Panc1 (cell line): ENCODE measurements at places on chromosomes 2 and 18.

DNA sequence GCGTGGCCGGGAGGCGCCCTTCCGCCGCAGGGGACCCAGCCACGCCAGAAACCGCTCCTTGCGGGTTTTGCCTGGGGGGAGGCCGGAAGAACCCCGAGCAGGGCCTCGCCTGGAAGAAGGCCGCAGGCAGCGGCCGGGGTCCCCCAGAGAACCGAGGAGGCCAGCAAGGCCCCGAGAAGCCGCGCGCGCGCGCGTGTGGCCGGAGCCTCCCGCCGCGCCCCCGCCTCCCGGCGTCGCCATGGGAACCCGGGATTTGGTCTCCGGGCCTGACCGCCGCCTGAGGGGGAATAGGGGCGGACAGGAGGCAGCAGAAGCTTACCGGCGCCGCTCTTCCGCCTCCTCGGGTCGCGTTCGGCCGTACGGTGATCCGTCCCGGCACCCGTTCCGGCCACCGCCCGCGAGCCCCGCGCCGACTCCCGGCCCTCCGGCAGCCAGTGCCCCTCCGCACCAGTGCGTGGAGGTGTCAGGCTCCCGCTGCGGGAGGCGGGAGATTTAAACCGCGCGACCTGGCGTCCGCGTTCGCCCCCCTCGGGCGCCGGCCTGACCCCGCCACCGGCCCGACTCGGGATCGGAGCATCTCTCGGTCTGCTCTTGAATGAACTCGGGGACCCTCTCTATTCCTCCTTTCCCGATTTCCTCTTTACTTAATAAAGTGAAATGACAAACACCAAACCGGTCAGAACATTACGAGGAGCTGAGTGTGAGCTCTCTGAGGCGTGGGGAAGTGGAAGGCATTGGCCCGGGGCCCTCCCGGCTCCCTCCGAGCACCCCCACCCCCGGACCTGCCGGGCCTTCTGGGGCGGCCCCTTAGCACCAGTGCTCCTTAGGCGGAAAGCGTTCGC is at the start of gene ICA1L:
ICA1L (minus strand) TSS at position 467 of the 842 bp plus-strand sequence. CDS start 42,757 bp downstream, outside the sequence.
- H3K27ac ChIP-seq = peak within 1 kb of the TSS; percentile 81
- no peaks in the 10 kb centered on the region for H3K36me3 ChIP-seq
- H3K4me3 ChIP-seq = peak within 1 kb of the TSS; percentile 82
- DNase-seq = no peak
- no peaks in the 10 kb centered on the region for H3K27me3 ChIP-seq

GRCh38 chr2:75616406-75616805 is 30.2 kb upstream of the MRPL19 start:
- no peak for DNase-seq
- no peaks in the 10 kb centered on the region for H3K36me3 ChIP-seq
- no peaks in the 10 kb centered on the region; the same call in 1 of the 2 replicates for H3K27me3 ChIP-seq
- H3K4me3 ChIP-seq = no peak overlapping the region

- H3K27me3 ChIP-seq = no peaks in the 10 kb centered on the region
- no peak overlapping the region for H3K4me3 ChIP-seq
- H3K36me3 ChIP-seq = no peaks in the 10 kb centered on the region
These were observed 993.5 kb upstream of the DDX18 start for GRCh38 chr2:116820986-116821385.

- no peak overlapping the region for H3K4me3 ChIP-seq
- DNase-seq = no peak
- H3K27me3 ChIP-seq = no peaks in the 10 kb centered on the region
- H3K27ac ChIP-seq = no peak overlapping the region
- no peaks in the 10 kb centered on the region for H3K4me1 ChIP-seq
- no peaks in the 10 kb centered on the region for H3K36me3 ChIP-seq
These were observed 454.7 kb upstream of the SLC39A10 start for GRCh38 chr2:195202163-195202845.

GRCh38 chr18:77118256-77119090 is 14.1 kb downstream of the MBP start:
- H3K36me3 ChIP-seq = no peaks in the 10 kb centered on the region
- H3K27ac ChIP-seq = peak overlapping the region; percentile 97
- no peak overlapping the region for H3K4me3 ChIP-seq
- DNase-seq = no peak

DNA sequence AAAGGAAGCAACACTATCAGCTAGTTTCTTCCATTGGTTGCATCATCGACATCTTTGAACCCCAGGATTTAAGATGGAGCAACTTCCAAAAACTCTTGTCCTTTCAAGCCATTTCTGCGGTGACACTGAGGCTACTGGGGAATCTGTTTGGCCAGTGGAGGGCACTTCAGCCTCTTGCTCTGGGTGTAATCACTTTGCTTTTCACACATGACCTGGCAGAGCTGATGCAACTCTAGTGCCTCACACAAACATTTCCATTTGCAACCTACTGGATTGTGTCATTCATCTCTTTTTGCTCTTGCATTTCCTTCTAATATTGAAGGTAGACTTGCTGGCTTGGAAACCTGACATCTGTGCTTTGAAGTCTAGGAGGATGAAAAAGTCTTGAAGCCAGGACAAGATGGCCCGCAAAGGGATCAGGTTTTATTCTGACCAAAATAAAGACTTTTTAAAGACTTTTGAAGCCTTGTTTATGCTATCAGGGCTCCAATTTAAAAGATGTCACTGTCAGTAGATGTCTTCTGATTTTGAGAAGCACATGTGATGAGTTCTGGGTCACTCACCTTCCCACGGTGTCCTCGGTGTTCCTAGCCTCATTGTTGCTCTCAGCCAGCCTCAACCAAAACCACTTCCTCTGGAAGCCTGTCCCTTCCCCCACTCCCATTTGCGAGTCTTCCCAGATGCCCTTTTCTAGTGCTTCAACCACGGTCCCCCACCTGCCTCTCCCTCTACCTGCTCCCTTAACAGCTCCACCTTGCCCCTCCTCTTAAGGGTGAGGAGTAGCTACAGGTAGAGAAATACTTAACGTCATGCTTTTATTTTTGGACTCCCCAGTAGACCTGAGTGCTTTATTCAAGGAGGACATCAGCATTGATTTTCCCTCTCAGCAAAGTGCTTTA is 69.7 kb upstream of the KCNE4 start:
- H3K27ac ChIP-seq = no peak overlapping the region; the same call in 1 of the 2 replicates
- peak; percentile 10 for DNase-seq
- H3K4me1 ChIP-seq = no peaks in the 10 kb centered on the region
- no peaks in the 10 kb centered on the region for H3K36me3 ChIP-seq
- no peaks in the 10 kb centered on the region for H3K27me3 ChIP-seq
- no peak overlapping the region for H3K4me3 ChIP-seq

GRCh38 chr2:235384624-235385023 is 109.2 kb upstream of the AGAP1 start:
- no peaks in the 10 kb centered on the region for H3K4me1 ChIP-seq
- no peak for DNase-seq
- H3K27ac ChIP-seq = no peak overlapping the region
- H3K4me3 ChIP-seq = no peak overlapping the region
- no peaks in the 10 kb centered on the region for H3K36me3 ChIP-seq
- H3K27me3 ChIP-seq = peaks cover 4% of the 10 kb centered on the region; the same call in 1 of the 2 replicates
